ENCODE measurements at places on chromosomes 13 and 19. TPM values are rescaled to one million over a fixed set of nuclear protein-coding genes. Genes with fewer than 3 reads are reported as not detected.

DNA sequence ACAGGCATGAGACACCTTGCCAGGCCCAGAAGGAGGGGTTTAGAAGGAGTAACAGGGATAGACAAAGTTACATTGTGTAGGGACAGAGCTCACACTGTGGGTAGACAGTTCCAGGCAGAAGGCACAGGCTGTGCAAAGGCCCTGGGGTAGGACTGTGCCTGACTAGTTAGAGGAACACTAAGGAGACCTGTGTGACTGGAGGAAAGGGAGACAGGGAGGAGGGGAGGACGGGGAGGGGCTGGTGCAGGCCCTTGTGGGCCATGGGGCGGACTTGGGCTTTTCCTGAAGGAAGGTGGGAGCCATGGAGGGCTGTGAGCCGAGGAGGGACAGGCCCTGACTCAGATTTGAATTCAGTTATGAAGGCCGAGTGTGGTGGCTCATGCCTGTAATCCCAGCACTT lies 14.6 kb upstream of the GNA11 start:
- DNase-seq = no peak

DNA sequence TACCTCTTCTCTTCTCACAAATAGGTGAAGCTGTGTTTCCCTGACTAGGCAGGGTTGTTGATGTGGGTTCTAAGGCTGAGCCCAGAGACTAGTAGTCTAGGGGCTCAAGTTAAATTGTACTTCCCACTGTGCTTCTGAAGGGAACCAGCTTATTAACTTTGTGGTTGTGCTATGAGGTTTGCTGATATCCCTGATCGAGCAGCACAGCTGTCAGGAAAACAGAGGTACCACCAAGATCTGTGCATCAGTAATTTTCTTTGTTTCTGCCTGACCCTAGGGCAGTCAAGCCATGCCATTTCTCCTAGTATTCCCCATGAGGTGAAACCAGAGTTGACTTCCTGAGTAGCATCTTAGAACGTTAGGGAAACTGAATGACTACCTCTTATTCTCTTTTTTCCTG lies 853.8 kb upstream of the MIR17HG start:
- DNase-seq = no peak

DNA sequence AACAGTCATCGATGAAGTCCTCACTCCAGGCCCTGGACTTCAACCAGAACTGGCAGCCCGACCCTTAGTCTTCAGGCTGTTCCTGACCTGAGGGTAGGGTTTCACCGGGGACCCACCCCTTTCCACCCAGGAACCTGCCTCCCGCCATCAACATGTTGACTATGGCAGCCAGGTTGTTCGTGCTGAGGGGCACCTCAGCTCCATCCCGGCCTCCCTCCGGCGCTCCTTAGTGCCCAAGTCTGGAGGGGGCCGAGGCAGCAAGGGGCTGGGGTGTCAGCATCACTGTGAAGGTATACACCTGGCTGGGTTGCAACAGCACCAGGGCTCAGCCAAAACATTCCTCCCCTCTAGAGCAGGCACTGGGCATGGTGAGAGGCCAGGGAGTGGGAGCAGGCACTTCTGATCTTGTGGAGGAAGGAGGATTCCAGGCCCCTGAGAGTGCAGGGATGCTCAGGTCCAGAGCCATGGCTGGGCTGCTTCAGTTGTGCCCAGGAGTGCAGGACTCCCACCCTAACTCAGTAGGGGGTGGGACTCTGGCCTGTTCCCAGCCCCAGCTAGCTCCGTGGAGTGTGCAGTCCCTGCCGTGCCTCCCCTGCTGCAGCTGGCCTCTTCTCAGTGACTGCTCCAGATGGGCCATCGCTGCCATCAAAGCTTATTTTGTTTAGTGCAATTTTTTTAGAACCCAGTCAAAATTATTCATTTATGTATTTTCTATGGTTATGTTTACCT lies 1445.9 kb downstream of the PCDH9 start:
- no peak for DNase-seq

GRCh38 chr19:6273701-6274601 lies 5.8 kb downstream of the MLLT1 start:
- DNase-seq = peak; percentile 91

Gene ZNF525
- total RNA-seq = 7.4 TPM

Gene FCHO1
- under 0.01 TPM for total RNA-seq

DNA sequence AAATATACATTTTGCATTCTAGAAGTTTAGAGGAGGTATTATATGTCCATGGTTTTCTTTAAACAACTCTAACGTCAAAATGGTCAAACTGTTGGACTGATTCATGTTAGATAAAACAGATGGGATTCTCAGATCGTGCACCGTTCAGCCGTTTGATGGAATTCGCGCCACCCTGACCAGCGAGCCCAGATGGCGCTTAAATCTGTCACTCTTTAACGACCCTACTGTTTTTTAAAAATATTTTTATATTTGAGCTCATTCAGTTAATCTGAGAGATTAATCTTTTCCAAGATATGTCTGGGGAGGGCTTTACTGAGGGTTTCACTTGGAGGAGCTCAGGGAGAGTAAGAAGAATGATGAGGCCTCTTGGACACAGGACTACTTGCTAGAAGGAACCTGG lies 164.4 kb downstream of the TM9SF2 start:
- no peak for DNase-seq

Gene CPT1C
- 31.2 TPM for total RNA-seq

GRCh38 chr19:14979476-14980255 lies at the start of gene SLC1A6:
Gene SLC1A6 (minus strand): TSS chr19:14979864. CDS start chr19:14972910, 6,954 bp downstream.
- DNase-seq = no peak

GRCh38 chr19:31066385-31066784 lies 282.9 kb downstream of the TSHZ3 start:
- DNase-seq = peak; percentile 65

GRCh38 chr13:37381502-37381901 lies 217.1 kb downstream of the POSTN start:
- peak; percentile 41 for DNase-seq

DNA sequence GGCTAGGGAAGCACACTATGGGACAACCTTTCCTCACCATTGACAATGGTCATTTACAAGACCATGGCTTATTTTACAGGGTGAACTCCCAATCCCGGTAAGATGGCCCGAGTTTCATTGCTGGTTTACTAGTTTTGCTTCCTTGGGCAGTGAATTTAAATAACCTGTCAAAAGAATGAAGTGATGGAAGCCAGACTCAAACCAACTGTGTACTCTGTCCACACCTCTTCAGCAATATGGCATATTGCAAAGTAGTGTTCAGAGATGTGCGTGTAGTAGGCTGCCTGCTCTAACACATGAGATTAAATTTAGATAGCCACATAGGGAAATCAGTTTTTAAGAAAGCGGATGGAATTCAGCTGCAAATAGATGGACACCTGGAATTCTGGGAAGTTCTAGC lies 58.4 kb upstream of the USPL1 start:
- no peak for DNase-seq

DNA sequence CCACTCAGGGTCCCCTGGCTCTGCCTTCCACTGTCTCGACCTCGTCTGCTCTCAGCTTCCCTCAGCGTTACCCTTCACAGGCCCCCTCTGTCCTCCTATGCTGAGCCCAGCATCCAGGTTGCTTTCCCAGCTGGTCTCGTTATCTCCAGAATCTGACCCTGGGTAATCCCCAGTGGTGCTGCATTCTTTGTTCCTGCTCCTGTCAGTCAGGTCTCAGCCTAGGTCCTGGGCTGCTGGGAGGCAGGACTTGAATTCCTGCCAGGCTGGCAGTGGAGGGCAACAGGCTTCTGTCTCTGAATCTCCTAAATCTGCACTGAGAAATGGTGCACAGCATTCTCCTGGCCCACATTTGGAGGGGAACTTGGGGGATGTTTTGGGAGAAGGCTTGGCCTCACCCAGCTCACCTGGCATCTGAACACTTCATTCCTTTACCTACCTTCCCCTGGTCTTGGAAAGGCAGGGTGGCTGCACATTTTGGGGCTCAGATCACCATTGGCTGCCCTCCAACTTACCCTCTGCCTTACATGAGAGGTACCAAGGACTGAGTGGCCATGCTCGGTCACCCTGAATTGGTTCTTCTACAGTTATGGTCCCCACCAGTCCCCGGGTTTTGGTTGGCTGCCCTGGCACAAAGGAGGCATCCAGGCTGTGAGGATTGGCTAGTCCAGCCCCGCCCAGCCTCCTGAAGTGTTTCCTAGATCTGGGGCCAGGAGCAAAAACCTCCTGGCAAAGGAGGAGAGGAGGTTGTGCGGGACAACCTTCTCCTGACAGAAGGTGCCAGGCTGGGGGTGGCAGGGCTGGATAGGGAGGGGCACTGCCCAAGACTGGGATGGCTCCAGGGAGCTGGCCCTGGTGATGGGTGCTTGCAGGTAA lies at the start of gene CYP4F8:
Gene CYP4F8, plus strand, starts transcription at position 712 of the 873 bp plus-strand sequence. CDS start 399 bp downstream, outside the sequence.
- no peak for DNase-seq

- DNase-seq = peak; percentile 39
Measured at GRCh38 chr13:109233293-109233692, 553.1 kb downstream of the IRS2 start.

DNA sequence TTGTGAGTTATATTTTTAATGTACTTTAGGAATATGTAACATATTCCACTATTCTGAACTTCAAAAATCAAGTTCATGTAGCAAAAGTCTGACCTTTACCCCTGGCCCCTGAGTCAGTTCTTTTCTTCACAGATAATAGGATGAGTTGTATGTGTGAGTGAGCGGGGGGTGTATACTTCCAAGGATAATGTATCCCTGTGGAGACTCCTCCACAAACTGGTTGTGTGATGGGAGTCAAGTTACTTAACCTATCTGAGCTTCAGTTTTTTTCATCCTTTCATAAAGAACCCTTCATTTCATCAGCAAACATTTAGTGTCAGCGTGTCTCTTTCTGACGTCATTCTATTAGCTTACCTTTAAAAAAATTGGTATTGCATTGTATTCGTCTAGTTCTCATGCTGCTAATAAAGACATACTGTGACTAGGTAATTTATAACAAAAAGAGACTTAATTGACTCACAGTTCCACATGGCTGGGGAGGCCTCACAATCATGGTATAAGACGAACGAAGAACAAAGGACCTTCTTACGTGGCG lies 288.1 kb upstream of the GPC6 start:
- DNase-seq = no peak

Gene DAND5
- total RNA-seq = not detected

- DNase-seq = no peak
Measured at GRCh38 chr19:10291554-10292205, 1.9 kb downstream of the ICAM5 start.

- no peak for DNase-seq
Measured at GRCh38 chr19:15129856-15130585, 22.8 kb downstream of the SYDE1 start.

Gene ZC3H13
- total RNA-seq = 19.0 TPM
